ENCODE measurements at places on chromosomes 7 and 10. TPM values are rescaled to one million over a fixed set of nuclear protein-coding genes. Genes with fewer than 3 reads are reported as not detected.

DNA sequence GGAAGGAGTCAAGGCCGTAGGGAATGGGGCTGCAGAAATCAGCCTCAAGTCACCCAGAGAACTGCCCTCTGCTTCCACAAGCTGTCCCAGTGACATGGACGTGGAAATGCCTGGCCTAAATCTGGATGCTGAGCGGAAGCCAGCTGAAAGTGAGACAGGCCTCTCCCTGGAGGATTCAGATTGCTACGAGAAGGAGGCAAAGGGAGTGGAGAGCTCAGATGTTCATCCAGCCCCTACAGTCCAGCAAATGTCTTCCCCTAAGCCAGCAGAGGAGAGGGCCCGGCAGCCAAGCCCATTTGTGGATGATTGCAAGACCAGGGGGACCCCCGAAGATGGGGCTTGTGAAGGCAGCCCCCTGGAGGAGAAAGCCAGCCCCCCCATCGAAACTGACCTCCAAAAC lies 50.2 kb upstream of the PDCD4 start:
- DNase-seq = no peak

DNA sequence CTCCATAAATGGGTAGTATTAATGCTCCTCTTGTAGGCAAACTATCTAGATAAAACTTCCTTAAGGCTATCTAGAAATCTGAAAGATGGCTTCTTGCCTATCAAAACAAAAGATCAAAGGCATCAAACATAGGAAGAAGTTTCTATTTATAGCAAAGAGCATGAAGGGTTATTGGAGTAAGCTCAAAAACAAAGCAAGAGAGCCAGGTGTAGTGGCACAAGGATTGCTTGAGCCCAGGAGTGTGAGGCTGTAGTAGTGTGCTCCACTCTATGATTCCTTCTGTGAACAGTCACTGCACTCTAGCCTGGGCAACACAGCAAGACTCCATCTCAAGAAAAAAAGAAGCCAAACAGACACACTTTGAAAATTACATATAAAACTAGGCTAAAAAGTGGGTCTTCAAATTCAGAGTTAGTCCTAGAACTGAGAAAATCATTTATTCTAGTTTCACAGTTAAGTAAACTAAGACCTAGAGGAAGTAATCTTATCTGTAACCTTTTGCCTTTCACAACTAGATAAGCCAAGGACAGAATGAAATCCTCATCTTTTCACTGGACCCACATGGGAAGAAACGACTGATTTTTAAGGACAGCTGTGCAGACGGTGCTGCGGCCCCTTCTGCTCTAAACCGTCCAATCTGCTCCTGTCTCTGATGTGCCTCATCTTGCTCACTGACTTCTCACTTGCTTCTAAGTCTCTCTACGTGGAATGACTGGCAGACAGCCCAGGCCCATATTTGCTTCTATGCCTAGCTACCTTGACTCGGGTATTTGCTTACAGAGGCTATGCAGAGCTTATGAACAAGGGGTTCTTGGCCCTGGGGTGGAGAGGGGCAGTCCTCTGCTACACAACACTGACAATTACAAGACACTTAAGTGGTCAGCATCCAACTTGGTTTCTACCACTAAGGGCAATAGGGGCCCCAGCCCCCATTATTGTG lies 50.0 kb downstream of the ESYT2 start:
- no peak for DNase-seq

GRCh38 chr7:127961786-127962453 lies 69.3 kb downstream of the LRRC4 start:
- DNase-seq = no peak

- no peak for DNase-seq
Observed at GRCh38 chr7:70210200-70210935, 612.1 kb downstream of the AUTS2 start.

- no peak for DNase-seq
Observed at GRCh38 chr10:76024460-76025123, 593.2 kb downstream of the LRMDA start.

GRCh38 chr7:108140671-108141070 lies 10.5 kb upstream of the LAMB4 start:
- DNase-seq = no peak

- no peak for DNase-seq
Observed at GRCh38 chr7:77626586-77627308, 69.5 kb upstream of the RSBN1L start.

DNA sequence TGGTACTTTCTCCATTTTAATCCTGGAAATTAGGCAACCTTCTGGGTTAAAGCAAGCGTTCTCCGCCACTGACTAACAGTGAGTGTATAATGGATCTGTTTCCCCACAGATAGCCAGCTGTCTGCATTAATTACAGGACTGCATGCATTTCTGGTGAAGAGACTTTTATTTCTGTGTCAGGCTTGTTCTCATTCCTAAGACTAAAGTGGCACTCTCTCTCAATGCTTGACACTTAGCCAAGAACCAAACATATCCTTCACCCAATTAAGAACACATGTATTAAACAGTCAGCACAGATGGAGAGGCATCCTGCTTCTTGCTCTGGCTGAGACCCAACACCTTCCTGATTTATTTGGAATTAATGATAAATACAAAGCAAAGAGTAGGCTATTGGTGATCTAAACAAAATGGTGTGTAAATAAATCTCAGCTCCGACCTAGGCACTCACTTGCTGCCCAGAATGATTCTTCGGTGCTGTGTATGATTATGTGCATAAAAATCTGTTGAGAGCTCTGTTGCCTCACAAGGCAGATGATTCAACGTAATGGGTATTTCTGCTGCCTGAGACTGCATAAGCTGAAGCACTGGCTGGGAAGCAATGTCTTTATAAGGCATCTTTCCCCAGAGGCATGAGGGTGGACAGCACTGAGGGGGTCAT lies 16.8 kb downstream of the CALU start:
- no peak for DNase-seq

- DNase-seq = no peak
Observed at GRCh38 chr7:129553899-129554461, 51.6 kb downstream of the SMKR1 start.

GRCh38 chr7:153943457-153943856 lies 108.7 kb upstream of the DPP6 start:
- no peak for DNase-seq

DNA sequence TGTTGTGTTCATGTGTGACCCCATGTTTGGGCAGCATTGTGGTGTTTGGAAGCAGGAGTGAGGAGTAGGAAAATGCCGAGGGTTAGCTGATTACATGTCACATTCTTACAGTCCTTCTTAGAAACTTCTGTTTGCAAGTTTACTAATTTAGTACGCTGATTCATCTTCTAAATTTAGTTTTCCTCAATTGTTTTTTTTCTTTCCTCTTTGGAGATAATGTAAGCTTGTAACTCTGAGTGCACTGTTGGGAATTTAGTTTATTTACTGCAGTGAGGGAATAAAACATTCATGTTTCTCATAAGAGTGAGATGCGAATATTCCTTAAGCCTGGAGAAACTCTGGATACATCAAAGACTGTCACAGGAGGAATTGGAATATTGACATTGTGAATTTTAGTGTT lies 135.0 kb downstream of the NT5C2 start:
- no peak for DNase-seq

DNA sequence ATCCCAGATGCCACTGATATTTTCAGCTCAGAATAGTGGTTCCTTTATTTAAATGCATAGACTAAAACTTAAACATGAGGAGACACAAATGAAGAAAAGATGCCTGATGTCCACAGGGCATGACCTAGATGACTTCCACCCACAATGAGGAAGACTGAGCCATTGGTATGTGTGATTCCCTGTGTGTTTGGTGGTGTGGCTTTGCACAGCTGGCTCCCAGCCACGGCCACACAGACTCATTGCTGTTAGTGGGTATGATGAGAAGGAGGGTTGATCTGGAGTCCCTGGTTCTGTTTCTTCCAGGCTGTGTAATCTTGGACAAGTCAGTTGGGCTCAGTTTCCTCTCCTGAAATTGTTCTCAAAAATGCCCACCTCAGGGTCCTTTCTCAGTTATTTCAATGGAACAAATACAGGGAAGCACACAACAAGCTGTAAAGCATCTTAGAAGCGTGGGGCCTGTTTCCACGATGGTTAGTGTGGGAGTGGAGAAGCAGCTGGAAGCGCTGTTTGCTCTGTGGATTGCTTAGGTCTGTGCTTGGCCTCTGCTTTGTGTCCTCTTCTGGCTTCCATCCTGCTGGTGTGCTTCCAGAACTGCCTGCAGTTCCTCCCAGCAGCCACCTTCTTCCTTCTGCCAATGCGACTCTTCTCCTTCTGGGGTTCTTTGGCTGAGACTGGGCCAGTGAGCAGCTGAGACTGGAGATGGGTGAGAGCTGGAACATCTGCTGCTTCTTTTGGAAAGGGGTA lies 303.7 kb downstream of the BMPER start:
- no peak for DNase-seq

GRCh38 chr10:3464760-3465405 lies 292.3 kb upstream of the PITRM1 start:
- no peak for DNase-seq

GRCh38 chr10:78203915-78204818 lies 170.5 kb downstream of the RPS24 start:
- DNase-seq = no peak

GRCh38 chr7:18531539-18531938 lies 36.0 kb downstream of the HDAC9 start:
- DNase-seq = no peak

- no peak for DNase-seq
Observed at GRCh38 chr7:105306298-105306748, 82.4 kb downstream of the SRPK2 start.

- DNase-seq = no peak
Observed at GRCh38 chr10:18868919-18869318, 179.7 kb upstream of the MALRD1 start.

- DNase-seq = no peak
Observed at GRCh38 chr7:40324914-40325313, 190.1 kb downstream of the SUGCT start.

GRCh38 chr7:45652630-45653029 lies 78.5 kb downstream of the ADCY1 start:
- DNase-seq = no peak

GRCh38 chr7:81986723-81987470 lies 217.1 kb upstream of the HGF start:
- DNase-seq = no peak

DNA sequence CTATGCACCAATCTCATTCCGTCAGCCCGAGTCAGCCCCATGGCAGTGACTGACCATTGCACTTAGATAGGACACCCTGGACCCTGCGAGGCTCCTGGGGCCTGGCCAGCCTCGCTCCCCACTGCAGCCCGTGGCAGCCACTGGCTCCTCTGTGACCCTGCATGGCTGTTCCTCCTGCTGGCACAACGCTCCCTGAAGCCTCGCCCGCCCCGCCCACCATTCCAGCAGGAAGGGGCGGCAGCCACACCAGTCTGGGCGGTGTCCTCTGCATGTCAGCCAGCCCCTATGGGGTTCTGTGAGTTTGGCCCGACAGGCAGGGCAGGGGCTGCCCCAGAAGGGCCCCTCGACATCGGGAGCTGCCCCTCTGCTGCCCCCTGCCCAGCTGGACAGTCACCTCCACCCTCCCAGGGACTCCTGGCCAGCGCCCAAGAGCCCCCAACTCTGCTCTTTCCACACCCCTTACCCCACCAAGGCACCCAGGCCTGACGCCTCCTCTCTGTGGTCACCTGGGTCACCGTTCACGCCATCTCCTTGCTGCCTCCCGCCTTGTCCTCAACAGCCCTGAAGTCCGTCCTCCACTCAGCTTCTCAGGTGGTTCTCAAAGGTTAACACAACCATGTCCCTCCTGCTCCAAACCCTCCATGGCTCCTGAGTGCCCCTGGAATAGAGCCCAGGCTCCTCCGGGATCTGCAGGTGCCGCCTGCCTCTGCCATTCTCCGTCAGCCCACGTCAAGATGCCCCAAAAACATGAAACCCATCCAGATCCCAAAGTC lies 103.5 kb downstream of the MICALL2 start:
- DNase-seq = no peak

- no peak for DNase-seq
Observed at GRCh38 chr7:67675971-67676370, 679.3 kb downstream of the TYW1 start.

GRCh38 chr10:116722736-116723427 lies 19.5 kb downstream of the HSPA12A start:
- DNase-seq = no peak

GRCh38 chr7:24284699-24285506 lies 913 bp downstream of the NPY start:
- DNase-seq = peak; percentile 90

GRCh38 chr10:114283091-114283490 lies 44.0 kb downstream of the VWA2 start:
- no peak for DNase-seq

- peak; percentile 35 for DNase-seq
Observed at GRCh38 chr7:33873518-33873917, 31.8 kb upstream of the BMPER start.

DNA sequence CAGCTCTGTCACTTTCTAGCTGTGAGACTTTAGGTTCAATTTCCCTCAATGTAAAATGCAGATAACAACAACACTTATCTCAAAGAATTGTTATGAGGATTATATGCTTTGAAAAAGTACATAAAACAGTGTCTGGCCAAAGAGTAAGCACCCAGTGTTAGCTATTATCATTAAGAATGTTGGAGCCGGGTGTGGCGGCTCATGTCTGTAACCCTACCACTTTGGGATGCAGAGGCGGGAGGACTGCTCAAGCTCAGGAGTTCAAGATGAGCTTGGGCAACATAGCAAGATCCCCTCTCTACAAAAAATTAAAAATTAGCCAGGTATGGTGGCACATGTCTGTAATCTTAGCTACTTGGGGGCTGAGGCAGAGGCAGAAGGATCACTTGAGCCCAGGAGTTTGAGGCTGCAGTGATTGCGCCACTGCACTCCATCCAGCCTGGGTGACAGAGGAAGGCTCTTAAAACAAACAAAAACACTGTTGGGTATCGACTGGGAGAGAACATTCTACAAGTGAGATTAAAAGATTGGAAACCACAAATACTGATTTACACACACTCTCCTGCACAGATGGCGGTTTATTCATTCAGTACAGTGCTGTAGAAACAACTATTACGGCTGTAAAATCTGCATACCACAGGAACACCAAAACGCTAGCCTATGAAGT lies 107.3 kb downstream of the PROSER2 start:
- no peak for DNase-seq

GRCh38 chr10:128025437-128025836 lies 100.8 kb downstream of the MKI67 start:
- no peak for DNase-seq

DNA sequence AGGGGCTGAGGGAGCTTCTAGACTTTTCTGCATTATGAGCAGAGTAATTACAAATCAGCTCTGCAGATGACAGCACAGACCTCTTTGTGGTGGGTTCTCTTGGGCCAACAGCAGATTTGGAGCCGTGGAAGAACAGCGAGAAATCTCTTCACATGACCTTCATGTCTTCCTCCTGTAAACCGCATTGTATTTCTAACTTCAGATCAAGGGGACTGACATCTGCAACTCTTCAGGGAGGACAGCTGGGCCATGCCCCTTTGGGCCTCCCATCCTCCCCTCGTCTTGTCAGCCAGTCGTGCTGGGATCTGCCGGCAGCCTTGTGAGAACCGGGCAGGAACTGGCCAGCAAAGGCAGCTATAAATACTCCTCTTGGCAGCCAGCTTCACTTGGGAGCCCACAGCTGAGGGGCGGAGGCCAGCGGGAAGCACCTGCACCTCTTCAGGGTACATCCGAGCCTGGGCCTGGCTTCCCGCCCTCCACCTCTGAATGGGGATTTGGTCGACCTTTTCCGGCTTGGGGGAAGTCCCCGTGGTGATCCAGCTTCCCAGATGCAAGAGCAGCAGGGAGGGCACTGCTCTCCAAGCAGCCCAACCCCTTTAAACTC lies 54.7 kb downstream of the STEAP1B start:
- DNase-seq = peak; percentile 36

PRKAG2 gene
- 14.9 TPM for total RNA-seq

SYT15B gene
- 0.08 TPM for total RNA-seq

LIPJ gene
- 0.14 TPM for total RNA-seq

Measured in GM23338 (cell line).